Stimulated activated CD4-positive, alpha-beta T cell treated with anti-CD3 and anti-CD28 coated beads, Interleukin-12 subunit alpha, Interleukin-12 subunit beta, amount 100 ng/mL, for 24 hours (primary cell): ENCODE measurements at places on chromosomes 11 and 22.

GRCh38 chr11:34614344-34615104 lies 6.4 kb upstream of the EHF start:
- no peak for DNase-seq

- DNase-seq: no peak
Observed at GRCh38 chr11:58495906-58496305, 12.0 kb downstream of the OR5B21 start.

DNA sequence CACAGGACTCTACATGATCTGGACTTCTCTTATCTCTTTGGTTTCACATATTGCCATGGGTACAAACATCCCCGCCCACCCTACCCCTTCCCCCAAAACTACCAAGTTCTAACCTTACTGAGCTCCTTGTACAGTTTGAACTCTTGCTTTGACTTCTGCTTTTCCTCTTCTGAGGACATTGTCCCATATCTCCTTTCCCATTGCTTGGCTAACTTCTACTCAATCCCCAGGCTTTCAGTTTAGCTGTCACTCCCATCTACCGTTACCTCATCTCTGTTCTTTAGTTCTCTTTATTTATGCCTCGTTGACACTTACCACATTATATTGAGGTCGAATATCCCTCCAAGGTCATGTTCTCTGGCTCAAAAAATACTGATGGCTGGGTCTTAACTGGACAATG lies 393.5 kb upstream of the CADM1 start:
- no peak for DNase-seq

DNA sequence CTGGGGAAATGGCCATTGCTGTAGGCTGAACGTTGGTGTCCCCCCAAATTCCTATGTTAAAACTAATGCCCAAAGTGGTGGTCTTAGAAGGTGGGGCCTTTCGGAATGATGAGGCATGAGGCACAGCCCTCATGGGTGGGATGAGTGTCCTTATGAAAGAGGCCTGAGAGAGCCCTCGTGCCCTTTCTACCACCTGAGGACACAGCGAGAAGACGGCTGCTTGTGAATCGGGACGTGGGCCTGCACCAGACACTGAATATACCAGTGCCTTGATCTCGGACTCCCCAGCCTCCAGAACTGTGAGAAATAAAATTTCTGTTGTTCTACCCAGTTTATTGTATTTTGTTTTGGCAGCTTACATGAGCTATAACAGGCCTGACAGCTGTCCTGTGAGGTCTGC lies 162.9 kb upstream of the B3GAT1 start:
- DNase-seq: no peak

DNA sequence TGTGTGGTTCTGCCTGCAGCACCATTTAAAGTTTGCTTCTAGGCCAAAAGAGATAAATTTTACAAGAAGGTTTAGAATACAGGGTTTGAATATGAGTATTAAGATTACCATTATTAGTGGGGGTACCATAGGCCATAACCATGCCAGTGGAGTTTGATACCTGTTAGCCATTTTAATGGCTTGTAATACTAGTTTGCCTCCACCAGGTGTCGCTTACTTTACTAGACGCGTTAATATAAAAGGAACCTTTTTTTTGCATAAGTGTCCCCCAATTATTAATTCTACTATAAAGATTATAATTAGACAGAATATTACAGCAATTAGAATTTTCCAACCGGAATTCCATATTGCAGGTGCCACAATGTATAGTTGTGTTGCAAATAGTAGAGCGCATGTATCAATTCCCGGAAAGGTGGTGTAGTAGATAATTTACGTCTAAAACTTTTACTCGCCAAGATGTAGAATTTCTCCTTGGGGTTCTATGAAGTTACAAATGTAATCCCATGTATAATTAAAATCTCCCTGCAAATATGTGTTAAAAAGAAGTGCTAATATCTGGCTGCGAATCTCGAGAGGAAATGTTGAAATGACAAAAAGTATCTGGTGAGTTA lies 16.1 kb downstream of the MS4A6E start:
- no peak for DNase-seq

GRCh38 chr11:92382311-92382710 lies 157.7 kb downstream of the FAT3 start:
- DNase-seq: no peak

DNA sequence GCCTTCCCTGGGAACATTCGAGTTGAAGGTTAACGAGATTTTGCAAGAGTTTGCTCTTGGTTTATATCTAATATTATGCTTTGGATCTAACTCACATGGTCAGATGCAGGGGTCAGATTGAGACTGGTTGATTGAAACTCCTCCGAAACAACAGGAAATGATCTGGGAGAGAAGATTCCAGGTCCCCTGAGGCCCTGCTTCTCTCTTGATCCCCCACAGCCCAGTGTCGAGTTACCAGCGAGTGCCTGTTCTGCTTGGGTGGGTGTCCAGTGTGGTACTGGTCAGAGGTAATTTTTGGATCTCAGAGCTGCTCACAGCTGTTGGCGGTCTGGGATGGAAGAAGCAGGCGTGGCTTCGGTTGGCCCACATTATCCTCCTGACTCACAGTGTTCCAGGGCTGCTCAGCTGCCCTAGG lies 9.2 kb downstream of the FBLN1 start:
- DNase-seq: no peak

DNA sequence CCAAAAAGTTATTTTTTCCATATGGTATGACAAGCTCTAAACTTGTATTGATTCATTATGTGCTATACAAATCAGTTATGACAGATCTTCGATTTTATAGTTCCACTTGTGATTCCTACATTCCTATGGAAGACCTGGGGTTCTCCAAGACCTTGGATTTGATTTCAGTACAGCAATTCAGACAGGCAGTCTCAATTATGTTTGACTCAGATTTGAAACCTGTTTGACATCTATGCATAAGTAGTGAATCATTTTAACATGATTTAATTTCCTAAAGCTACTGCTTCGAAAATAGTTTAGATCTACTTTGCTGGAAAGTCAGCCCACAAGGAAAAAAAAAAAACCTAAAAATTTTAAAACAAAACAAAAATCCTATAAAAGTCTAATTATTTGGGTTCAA lies 820.4 kb downstream of the LUZP2 start:
- no peak for DNase-seq
